ENCODE measurements at places on chromosomes 12 and 14. TPM values are rescaled to one million over a fixed set of nuclear protein-coding genes. Genes with fewer than 3 reads are reported as not detected.

OAS3 gene
- 1.6 TPM for total RNA-seq

CLEC4C gene
- 0.50 TPM for total RNA-seq

CAPZA3 gene
- not detected for total RNA-seq

SLC6A12 gene
- 0.76 TPM for total RNA-seq

GRCh38 chr14:54652188-54652587 lies 85.3 kb downstream of the SAMD4A start:
- no peak overlapping the region for H3K4me3 ChIP-seq
- H3K4me1 ChIP-seq, result peaks cover 36% of the 10 kb centered on the region
- H3K36me3 ChIP-seq, result no peaks in the 10 kb centered on the region
- H3K27ac ChIP-seq, result peak overlapping the region; percentile 93
- H3K27me3 ChIP-seq, result no peaks in the 10 kb centered on the region

- H3K27ac ChIP-seq, result no peak overlapping the region
- peaks cover 6% of the 10 kb centered on the region for H3K36me3 ChIP-seq
- no peak overlapping the region for H3K4me3 ChIP-seq
- H3K4me1 ChIP-seq, result peaks cover 23% of the 10 kb centered on the region
- no peaks in the 10 kb centered on the region for H3K27me3 ChIP-seq
Measured at GRCh38 chr14:79369359-79370332, 841.7 kb downstream of the DIO2 start.

DNA sequence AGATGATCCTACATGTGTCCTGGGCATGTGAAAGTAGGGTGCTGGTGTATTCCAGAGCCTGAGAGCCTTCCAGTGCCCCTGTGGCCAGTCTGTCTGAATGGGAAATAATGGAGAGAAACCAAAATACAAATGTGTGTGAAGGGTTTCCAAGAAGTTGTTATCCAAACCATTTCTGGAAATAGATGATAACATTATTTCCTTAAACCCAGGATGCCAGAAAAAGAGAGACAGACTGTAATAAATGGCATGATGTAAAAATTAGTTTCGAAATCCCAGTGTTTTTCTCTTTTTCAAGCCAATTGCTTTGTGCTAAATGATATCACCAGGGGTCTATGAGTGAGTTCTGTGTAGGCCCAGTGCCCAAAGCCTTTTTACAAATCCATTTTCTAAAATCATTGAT lies 175.3 kb downstream of the PHLDA1 start:
- H3K4me3 ChIP-seq, result no peak overlapping the region
- no peak for DNase-seq
- no peak overlapping the region for H3K27ac ChIP-seq
- H3K27me3 ChIP-seq, result no peaks in the 10 kb centered on the region

DNA sequence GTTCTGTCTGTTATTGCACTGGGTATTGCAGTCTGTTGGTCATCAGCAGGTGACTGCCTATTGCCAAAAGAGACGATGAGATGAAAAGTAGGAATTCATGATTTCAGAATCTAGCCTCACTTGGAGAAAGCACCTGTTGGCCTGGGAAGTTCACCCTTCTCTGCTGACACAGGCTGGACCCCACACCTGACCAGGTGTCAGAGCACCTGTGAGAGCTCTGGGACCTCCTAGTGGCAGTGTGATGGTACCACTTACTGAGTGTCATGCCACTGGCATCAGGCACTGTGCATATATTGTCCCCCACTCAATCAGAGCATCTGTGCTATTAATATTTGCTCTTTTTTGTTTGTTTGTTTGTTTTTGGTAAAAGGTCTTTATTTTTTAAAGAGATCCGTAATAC lies 68.0 kb downstream of the RASSF3 start:
- peak overlapping the region; percentile 20 for H3K27ac ChIP-seq
- peaks cover 69% of the 10 kb centered on the region for H3K4me1 ChIP-seq
- no peaks in the 10 kb centered on the region for H3K27me3 ChIP-seq
- DNase-seq, result no peak
- no peaks in the 10 kb centered on the region for H3K36me3 ChIP-seq

DAO gene
- 0.17 TPM for total RNA-seq

DNA sequence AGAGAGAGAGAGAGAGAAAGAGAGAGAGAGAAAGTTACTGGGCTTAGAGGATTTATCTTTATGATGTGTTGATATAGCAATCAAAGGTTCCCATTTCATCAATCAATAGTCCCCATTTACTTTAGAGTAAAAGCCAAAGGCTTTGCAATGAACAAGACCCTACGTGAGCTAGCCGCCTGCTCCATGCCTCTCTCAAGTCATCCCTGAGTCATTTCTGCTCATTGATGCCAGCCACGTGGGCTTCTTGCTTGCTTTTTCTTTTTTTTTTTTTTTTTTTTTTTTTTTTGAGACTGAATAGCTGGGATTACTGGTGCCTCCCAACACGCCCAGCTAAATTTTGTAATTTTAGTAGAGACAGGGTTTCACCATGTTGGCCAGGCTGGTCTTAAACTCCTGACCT lies 70.9 kb downstream of the GPR135 start:
- H3K4me3 ChIP-seq, result no peak overlapping the region
- no peak for DNase-seq
- H3K4me1 ChIP-seq, result peaks cover 12% of the 10 kb centered on the region
- peaks cover 3% of the 10 kb centered on the region for H3K27me3 ChIP-seq
- no peak overlapping the region for H3K27ac ChIP-seq
- H3K36me3 ChIP-seq, result no peaks in the 10 kb centered on the region

- H3K36me3 ChIP-seq, result no peaks in the 10 kb centered on the region
- DNase-seq, result peak; percentile 36
- peaks cover 29% of the 10 kb centered on the region for H3K27me3 ChIP-seq
- H3K4me3 ChIP-seq, result peak overlapping the region; percentile 67
- H3K4me1 ChIP-seq, result peaks cover 22% of the 10 kb centered on the region
Measured at GRCh38 chr12:30200864-30201263, 417.1 kb upstream of the TMTC1 start.

MAP1LC3B2 gene
- 2.5 TPM for total RNA-seq

GRCh38 chr12:2636741-2637340 lies 157.9 kb upstream of the FKBP4 start:
- H3K36me3 ChIP-seq, result no peaks in the 10 kb centered on the region
- no peak for DNase-seq
- H3K4me3 ChIP-seq, result no peak overlapping the region
- peaks cover 28% of the 10 kb centered on the region for H3K4me1 ChIP-seq

- no peaks in the 10 kb centered on the region for H3K27me3 ChIP-seq
- H3K4me1 ChIP-seq, result peaks cover 48% of the 10 kb centered on the region
- no peak overlapping the region for H3K4me3 ChIP-seq
- peak overlapping the region; percentile 60 for H3K27ac ChIP-seq
- peaks cover 5% of the 10 kb centered on the region for H3K36me3 ChIP-seq
- DNase-seq, result no peak
Measured at GRCh38 chr12:29703528-29703927, 80.2 kb downstream of the TMTC1 start.

GRCh38 chr12:46522071-46522470 lies 149.5 kb upstream of the SLC38A2 start:
- no peaks in the 10 kb centered on the region for H3K27me3 ChIP-seq
- H3K4me1 ChIP-seq, result peaks cover 14% of the 10 kb centered on the region

SPX gene
- total RNA-seq, result 0.76 TPM

- peaks cover 68% of the 10 kb centered on the region for H3K27me3 ChIP-seq
- DNase-seq, result no peak
- no peak overlapping the region for H3K27ac ChIP-seq
- no peak overlapping the region for H3K4me3 ChIP-seq
Measured at GRCh38 chr14:87158283-87158682, 834.7 kb downstream of the GALC start.

DNA sequence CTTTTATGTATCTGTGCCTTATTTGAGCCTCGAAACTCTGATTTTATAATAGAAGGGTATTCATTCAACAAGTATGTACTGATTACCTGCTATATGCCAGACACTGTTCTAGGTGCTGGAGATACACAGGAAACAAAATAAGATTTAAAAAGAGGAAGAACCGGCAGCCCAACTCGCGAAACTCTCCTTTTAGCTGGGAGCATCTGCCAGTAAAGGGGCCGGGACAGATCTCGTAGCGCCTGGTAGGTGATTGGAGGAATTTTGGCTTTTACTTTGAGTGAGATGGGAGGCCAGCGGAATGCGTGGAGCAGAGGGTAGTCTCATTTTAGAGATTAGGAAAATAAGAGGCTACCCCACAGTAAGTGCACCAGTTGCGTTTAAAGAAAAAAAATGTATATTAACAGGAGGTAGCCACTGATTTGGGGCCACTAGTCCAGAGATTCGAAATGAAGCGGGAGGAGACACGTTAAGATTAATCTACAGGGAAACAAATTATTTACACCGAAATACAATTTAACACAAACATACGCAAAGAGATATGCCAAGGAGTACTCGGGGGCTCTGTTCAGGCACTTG lies 520 bp upstream of the MON2 start:
- peak overlapping the region; percentile 35 for H3K27ac ChIP-seq
- H3K4me1 ChIP-seq, result peaks cover 8% of the 10 kb centered on the region
- DNase-seq, result peak; percentile 24
- H3K4me3 ChIP-seq, result peak overlapping the region; percentile 90

DNA sequence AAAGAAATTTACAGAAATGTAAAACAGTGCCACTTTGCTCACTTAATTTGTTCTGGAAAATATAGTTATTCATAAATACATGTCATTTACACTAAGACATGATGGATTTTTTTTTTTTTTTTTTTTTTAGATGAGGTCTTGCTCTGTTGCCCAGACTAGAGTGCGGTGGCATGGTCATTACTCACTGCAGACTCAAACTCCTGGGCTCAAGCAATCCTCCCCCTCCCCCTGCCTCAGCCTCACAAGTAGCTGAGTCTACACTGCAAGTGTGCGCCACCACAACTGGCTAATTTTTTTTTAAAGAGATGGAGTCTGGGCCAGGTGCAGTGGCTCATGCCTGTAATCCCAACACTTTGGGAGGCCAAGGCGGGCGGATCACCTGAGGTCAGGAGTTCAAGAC lies 101.2 kb downstream of the PPP2R5C start:
- no peaks in the 10 kb centered on the region for H3K27me3 ChIP-seq
- H3K4me1 ChIP-seq, result no peaks in the 10 kb centered on the region
- no peak for DNase-seq
- H3K36me3 ChIP-seq, result no peaks in the 10 kb centered on the region

GRCh38 chr14:22469538-22470303 lies 119.3 kb downstream of the DAD1 start:
- DNase-seq, result no peak
- peaks cover 9% of the 10 kb centered on the region for H3K4me1 ChIP-seq
- H3K27ac ChIP-seq, result no peak overlapping the region
- no peaks in the 10 kb centered on the region for H3K27me3 ChIP-seq
- H3K36me3 ChIP-seq, result no peaks in the 10 kb centered on the region

STAB2 gene
- 0.48 TPM for total RNA-seq

DNA sequence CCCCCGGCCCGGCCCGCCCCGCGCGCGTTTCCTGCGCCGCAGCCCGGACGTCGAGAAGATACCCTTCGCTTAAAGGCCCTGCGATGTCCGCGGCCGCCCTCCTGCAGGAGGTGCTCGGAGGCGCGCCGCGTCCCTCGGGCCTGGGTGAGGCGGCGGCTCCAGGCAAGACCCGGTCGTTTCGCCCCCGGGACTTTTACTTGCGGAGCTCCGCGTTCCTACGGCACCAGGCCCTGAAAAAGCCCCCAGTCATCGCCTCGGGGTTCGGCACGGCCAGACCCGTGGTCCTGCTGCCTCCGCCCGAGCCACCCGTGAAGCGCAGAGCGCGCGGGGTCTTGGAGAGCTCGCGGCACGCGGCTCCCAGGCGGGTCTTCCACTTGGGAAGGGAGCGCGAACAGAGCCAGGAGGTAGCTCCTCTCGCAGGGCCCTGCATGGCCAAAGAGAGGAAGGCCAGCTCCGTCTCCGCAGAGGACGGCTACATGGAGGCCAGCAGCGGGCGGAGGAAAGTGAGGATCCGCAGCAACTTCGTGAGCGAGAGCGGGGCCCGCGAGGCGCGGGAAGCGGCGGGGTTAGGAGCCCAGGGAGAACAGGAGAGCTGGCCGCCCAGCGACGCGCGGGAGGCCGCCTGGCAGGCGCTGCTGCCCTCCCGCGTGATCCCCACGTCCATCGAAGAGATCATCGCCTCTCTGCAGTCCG lies 26.9 kb downstream of the TTC6 start:
- H3K27me3 ChIP-seq, result peaks cover 74% of the 10 kb centered on the region
- DNase-seq, result peak; percentile 65
- no peak overlapping the region for H3K27ac ChIP-seq
- H3K4me3 ChIP-seq, result peak overlapping the region; percentile 67
- peaks cover 4% of the 10 kb centered on the region for H3K4me1 ChIP-seq
- H3K36me3 ChIP-seq, result no peaks in the 10 kb centered on the region

C14orf132 gene
- 17.6 TPM for total RNA-seq

DNA sequence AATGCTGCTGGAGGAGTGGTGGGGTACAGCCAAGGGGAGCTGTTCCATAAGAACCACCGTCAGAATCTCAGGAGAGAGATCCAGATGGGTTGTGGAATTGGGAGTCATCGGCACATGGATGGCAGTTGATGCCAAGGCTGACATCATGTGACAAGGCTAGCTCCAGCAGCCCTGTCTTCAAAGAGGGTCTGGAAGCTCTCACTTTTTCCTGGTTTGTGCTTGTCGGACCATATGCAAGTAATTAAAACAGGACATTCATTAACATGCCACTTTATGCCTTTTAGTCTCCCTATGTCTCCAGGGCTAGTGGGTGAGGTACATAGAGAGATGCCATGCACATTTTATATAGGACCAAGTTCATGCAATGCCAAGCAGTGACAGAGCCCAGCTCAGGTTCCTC lies 211.8 kb downstream of the CRADD start:
- no peak overlapping the region for H3K27ac ChIP-seq
- H3K36me3 ChIP-seq, result no peaks in the 10 kb centered on the region
- no peaks in the 10 kb centered on the region for H3K27me3 ChIP-seq

DNA sequence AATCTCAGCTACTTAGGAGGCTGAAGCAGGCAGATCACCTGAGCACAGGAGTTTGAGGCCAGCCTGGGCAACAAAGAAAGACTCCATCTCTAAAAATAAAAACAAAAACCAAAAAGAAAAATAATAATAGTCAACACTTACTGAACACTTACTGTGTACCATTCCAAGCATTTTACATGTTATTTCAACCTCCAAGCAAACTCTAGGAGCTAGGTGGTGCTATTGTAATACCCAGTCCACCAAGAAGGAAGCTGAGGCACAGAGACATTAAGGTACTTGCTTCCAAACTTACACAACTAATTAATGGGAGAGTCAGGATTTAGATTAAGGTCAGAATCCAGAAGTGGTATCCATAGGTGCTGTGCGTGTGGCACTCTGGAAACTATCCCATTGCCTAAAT lies 13.7 kb upstream of the OR6J1 start:
- H3K27me3 ChIP-seq, result no peaks in the 10 kb centered on the region
- no peak overlapping the region for H3K27ac ChIP-seq
- DNase-seq, result no peak
- no peak overlapping the region for H3K4me3 ChIP-seq

Data from WTC11 (cell line).